Neural progenitor cell (in vitro differentiated cells): ENCODE measurements at places on chromosomes 7 and 10. TPM values are rescaled to one million over a fixed set of nuclear protein-coding genes. Genes with fewer than 3 reads are reported as not detected.

DNA sequence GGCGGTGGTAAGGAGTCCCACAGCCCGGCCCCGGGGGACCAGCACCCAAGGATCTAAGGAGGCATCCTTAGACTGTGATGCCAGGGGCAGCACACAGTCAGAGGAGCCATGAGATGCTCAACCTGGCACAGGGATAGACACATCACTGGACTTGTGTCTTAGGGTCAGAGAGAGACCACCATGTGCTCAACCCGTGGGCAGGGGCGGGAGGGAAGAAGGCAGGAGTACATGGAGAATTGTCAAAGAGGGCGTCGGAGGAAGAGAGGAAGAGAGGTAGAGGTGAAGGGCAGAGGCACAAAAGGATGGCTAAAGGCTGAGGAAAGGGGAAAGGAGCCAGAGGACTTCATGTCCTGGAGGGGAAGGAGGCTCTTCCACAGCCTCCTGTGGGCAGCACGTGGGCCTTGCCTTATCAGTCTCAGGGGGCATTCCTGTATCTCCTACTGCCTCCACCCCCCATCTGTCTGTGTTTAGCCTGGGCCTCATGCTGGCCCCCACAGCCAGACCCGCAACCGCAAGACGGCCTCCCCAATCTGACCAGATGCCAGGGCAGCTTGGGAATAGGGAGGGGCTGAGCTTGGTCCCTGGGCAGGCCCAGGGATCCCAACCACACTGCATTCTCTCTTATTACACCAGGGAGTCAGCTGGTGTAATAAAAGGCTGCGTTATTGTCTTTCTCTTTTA lies 2.2 kb downstream of the ADCY1 start:
- DNase-seq, result no peak

DNA sequence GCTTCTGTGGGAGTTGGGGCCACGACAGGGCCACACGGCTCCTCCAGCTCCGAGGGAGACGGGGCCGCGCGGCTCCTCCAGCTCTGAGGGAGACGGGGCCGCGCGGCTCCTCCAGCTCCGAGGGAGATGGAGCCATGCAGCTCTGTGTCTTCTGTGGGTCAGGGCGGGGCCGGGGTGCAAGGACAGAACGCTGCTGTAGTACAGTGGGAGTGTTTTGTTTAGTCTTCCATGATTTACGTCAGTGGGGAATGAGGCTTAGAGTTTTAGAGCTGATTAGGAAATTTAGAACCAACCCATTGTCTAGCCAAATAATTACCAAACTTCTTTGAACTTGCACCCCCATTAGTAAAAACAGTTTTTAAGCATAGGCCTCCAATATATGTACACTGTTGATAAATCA lies 32.9 kb upstream of the PRKAR1B start:
- no peak for DNase-seq

GRCh38 chr7:116500078-116500853 lies 728 bp downstream of the CAV2 start:
- peak; percentile 38 for DNase-seq

DNA sequence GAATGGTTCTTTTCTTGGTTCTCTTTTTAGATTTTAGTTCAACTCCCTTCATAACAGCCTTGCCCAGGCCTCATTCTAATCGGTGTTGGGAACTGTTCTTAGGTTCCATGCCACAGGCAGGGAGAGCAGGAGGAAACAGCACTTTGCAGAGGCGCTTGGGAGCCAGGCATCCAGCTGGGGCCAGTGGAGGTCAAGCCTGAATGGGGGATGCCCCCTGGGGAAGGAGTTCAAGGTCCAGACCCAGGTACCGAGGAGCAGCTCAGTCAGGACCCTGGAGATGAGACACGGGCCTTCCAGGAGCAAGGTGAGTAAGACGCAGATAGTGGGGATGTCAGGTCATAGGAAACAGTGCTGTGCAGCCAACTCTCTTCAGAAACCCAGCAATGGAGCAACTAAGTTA lies 4.5 kb downstream of the ZSCAN25 start:
- no peak for DNase-seq

GRCh38 chr10:69633673-69634635 lies 3.9 kb downstream of the FAM241B start:
- DNase-seq, result no peak

DNA sequence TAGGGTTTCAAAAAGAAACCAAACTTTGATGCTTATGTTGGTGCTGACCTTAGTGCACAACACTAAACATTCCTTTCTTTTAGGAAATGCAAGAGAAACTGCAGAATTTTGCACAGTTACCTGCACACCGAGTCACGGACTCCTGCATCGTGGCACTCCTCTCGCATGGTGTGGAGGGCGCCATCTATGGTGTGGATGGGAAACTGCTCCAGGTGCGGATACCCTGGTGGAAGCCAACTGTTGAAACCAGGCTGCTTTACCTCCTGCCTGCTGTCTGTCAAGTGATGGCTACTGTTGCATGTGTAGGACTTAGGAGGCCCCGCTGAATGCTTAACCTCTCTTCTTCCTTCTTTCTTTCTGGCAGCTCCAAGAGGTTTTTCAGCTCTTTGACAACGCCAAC lies 11.7 kb downstream of the CASP2 start:
- DNase-seq, result peak; percentile 56

DNA sequence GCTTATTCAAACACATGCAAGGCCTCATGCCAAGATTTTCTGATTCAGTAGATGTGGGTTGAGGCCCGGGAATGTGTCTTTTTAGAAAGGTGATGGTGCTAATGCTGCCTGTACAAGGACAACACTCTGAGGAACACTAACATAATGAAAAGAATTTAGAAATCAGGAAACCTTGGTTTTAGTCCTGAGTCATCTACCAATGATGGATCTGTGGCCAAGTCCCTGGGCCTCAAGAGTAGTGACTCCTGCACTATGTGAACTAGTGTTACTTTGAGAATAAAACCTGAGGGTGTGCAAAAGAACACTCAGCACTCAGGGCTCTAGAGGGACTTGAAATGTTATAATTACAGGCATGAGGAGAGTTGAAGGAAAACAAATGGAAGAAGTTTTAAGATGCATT lies 741.7 kb upstream of the GALNT17 start:
- no peak for DNase-seq

DNA sequence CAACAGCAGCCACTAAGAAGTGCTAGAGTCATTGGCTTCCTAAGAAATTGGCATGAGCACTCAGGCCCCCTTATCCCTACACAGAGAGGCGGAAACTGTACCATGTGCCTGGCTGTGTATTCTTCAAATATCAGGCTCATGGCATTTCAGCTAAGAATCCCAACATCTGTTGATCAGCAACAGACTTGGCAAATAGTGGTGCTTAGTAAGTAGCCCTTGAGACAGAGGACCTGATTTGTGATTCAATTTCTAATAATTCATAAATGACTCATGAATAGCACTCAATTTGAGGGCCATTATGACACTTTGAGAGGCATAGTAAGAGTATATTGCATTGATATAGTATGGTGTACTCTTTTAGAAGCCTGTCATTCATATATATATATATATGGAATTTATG lies 309.1 kb downstream of the LRMDA start:
- no peak for DNase-seq

DNA sequence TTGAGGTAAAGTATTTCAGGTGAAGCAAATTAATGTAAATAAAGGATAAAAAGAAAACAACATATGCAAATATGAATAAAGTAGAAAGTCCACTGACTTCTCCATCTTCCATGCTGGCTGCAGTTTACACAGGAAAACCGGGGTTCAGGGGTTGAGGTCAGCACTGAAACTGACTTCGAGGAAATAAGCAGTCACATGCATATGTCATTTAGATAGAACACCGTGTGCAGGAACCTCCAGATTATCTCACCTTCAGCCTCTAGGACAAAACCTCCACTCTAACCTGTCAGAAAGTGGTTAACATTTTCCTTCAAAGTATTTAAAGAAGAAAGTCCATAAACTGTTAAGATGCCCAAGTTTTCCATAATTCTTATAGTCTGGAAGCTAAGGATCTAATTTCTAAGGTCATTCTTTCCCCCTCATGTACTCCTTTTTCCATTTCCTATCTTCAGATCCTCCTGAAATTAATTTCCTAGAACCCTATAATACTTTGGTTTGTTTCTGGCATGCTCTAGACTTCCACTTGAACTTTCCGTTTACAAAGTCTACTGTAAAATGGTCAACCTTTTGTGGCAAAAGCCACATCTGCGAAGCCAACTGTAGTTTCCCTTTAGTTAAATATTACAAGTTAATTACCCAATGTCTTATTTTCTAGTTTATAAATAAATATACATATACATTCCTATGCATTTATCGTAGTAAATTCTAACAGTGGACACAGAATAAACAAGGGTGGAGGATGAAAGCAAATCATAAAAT lies 173.3 kb downstream of the RAPGEF5 start:
- no peak for DNase-seq

GRCh38 chr7:121271098-121271497 lies 57.7 kb upstream of the WNT16 start:
- no peak for DNase-seq

GRCh38 chr10:72952642-72953158 lies 1.9 kb downstream of the PLA2G12B start:
- DNase-seq, result no peak

DNA sequence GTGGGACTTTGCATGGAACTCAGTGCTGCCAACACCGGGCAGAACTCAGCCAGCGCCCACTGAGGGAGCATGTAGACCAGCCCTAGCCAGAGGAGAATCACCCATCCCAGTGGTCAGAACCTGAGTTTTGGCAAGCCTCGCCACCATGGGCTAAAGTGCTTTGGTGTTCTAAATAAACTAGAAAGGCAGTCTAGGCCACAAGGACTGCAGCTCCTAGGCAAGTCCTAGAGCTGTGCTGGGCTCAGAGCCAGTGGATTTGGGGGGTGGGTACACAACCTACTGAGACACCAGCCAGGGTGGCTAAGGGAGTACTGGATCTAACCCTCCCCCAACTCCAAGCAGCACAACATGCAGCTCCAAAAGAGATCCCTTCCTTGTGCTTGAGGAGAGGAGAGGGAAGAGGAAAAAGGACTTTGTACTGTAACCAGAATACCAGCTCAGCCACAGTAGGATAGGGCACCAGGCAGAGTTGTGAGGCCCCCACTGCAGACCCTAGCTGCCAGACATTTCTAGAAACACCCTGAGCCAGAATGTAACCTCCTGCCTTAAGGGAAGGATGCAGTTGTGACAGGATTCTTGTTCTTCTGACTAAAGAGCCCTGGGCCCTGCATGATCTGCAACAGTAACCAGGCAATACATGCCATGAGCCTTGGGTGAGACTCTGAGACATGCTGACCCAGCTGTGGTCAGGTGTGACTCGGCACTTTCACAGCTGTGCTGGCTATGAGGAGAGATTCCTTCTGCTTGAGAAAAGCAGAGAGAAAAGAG lies 24.4 kb downstream of the GSDME start:
- no peak for DNase-seq

DNA sequence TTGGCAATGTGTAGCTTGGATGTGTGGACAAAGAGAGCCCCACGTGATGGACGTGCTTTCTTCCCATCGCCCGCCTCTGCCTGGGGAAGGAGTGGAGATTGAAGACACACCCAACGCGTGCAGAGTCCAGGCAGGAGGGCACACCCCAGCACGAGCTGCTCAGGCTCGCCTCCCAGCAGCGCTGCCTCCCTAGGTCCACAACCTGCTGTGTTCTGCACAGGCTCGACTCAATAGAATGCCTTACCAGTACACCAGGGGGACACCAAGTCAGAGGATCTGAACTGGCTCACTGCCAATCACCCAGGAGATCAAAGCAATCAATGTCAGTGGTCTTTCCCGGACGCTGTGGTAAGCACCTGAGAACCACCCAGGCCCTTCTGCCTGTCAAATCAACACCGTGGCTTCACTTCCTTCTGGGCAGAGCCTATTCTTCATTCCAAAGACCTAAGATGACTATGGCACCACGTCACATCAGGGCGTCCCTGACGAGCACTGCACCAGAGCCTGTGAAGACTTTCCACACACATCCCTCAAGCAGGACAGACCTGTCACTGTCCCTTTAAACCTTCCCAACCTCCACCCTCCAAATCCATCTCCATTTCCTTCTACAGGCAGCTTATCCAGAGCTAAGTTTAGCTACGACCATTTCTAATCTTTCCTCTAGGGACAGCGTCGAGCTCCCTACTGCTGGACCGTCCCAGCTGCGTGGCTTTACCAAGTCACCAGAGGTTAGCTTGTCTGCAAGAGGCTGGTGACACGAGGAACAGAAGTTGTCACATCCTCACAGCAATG lies 72.3 kb downstream of the AMZ1 start:
- DNase-seq, result peak; percentile 74

- no peak for DNase-seq
Measured at GRCh38 chr7:20542594-20542993, 72.9 kb upstream of the ABCB5 start.

DNA sequence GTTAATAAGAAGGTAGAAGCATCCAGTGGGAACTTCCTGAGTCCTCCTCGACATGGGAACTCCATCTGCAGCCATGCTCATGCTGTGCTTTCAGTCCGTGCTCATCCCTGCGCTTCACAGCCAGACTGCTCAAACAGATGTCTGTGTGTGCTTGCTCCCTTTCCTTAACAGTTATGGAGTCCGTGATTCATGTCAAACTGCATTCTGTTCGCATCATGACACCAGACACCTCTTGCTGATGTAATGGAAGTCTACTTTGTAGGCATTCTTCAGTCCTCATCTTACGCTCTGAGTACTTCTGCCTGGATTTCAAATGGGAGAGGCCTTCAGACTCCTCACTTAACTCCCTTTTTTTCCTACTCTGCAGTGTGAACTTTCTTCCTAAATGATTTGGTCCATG lies 304.9 kb downstream of the SUGCT start:
- no peak for DNase-seq

DNA sequence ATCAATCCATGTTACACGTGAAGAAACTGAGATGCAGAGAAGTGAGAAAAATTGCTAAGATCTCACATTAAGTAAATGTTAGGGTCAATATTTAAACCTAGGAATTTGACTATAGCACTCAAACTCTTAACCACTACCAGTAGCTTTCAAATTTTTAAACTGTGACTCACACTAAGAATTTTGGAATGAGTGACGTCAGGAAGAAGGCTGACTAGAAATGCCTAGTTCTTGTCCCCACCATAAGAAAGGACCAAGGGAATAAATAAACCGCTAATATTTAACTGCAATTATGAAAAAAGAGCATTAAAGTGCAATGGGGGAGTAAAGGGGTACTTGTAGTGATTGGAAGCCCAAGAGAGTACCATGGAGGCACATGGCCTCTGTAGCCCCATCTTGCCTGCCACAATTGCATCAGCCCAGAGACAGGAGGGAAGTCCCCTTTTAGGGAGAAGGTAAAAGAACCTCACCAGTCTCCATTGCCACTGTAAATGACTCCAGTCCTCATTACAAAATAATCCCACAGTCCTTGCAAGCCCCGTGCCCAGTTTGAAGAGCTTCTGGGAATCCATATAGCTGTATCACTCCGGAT lies 3.5 kb upstream of the AKR1B1 start:
- no peak for DNase-seq

Gene TDRD1
- total RNA-seq, result 0.04 TPM in 1 of 2 replicates, not detected in the other

Gene MYPN
- total RNA-seq, result not detected in 2 replicates

Gene CLDN4
- total RNA-seq, result 2.8 TPM in 1 of 2 replicates, not detected in the other

Gene IDI2
- not detected in 2 replicates for total RNA-seq

Gene AOAH
- total RNA-seq, result 5.5 and 5.9 TPM in 2 replicates

Gene ITGA8
- total RNA-seq, result 0.15 TPM in 1 of 2 replicates, not detected in the other

Gene IL6
- total RNA-seq, result not detected in 2 replicates

Gene TSPAN13
- 25.6 and 41.2 TPM in 2 replicates for total RNA-seq

Gene SFMBT2
- 1.8 and 2.6 TPM in 2 replicates for total RNA-seq

Gene PMS2
- total RNA-seq, result 23.1 and 35.8 TPM in 2 replicates

Gene PDK4
- total RNA-seq, result not detected in 2 replicates

Gene NKX2-3
- total RNA-seq, result not detected in 2 replicates

Gene MYO3A
- 0.09 and 0.46 TPM in 2 replicates for total RNA-seq
